ENCODE measurements at places on chromosomes 11 and 22.

GRCh38 chr22:33519974-33520903 lies 400.0 kb downstream of the LARGE1 start:
- DNase-seq = no peak

- DNase-seq = no peak
Observed at GRCh38 chr11:114196997-114197703, 99.0 kb upstream of the NNMT start.

DNA sequence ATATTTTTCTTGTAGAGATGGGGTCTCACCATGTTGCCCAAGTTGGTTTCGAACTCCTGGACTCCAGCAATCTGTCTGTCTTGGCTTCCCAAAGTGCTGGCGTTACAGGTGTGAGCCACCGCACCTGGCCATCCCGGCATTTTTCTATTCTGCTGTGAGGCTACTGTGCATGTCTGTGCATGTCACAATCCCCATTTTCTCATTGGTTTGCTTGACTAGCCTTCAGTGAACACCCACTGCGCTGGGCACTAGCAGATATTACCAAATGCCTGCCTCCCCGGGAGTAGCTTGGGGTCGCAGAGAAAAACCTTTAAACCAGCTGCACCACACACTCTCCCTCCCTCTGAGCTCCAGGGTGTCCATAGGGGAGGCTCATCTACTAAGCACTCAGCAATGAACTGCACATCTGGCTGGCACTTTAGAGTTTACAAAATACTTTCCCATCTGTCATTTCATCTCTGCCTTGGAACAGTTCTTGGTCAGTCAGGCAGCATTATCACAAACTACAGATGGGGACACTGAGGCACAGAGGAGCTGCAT lies 4.9 kb downstream of the CSNK1E start:
- DNase-seq = no peak

- DNase-seq = no peak
Observed at GRCh38 chr22:43969989-43970755, 14.9 kb downstream of the SAMM50 start.

- DNase-seq = no peak
Observed at GRCh38 chr22:43901976-43902643, 10.3 kb upstream of the PNPLA5 start.

- DNase-seq = no peak
Observed at GRCh38 chr11:70319396-70320076, 49.0 kb downstream of the PPFIA1 start.

DNA sequence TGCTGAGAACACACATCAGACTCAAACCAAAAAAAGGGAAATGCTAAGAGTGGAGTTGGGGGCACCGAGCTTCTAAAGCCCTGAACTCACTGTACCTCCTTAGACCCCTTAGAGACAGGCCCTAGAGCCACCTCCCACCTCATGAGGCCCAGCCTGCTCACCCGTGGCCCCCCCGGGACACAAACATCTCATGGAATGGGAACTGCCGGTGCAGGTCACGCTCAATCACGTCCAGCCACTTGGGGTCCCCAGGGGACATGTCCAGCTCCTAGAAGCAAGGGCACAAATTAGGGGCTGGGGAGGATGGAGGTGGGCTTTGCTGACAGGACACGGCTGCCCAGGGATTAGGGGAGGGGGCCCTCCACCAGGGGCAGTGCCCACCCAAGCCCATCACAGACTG lies 6.3 kb upstream of the CASTOR1 start:
- no peak for DNase-seq

GRCh38 chr22:20221421-20222340 lies 46.4 kb downstream of the RTN4R start:
- DNase-seq = no peak

GRCh38 chr11:74338963-74339362 lies 27.5 kb upstream of the P4HA3 start:
- no peak for DNase-seq

- peak; percentile 19 for DNase-seq
Observed at GRCh38 chr11:2309251-2310072, 7.6 kb downstream of the TSPAN32 start.

GRCh38 chr22:38141217-38141973 lies 30.9 kb upstream of the BAIAP2L2 start:
- DNase-seq = no peak

GRCh38 chr22:19714312-19715187 lies at the start of gene SEPTIN5:
SEPTIN5 (plus strand) TSS chr22:19714503; CDS start chr22:19714589, 86 bp downstream.
- peak; percentile 26 for DNase-seq

DNA sequence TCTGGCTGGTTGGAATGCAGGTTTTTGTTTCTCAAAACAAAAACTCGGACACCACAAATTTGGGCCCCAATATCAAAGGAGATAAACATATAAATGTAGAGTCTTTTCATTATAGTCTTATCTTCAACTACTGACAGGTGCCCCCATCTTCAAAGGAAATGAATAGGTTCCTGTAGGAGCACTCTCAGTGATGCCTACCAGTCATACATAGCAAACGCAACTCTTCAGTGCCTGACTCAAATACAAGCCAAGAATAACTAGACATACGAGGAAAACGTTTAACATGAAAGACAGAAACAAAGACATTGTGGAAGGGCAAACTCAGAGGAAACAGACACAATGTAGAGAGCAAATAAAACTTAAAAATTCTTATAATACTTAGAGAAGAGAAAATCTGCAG lies 13.9 kb downstream of the KDM4D start:
- DNase-seq = no peak

GRCh38 chr11:109707411-109707810 lies 285.4 kb downstream of the C11orf87 start:
- DNase-seq = no peak

- no peak for DNase-seq
Observed at GRCh38 chr11:69499918-69500284, 18.4 kb downstream of the LINC01488 start.

GRCh38 chr22:39489094-39490068 lies 12.7 kb upstream of the MIEF1 start:
- DNase-seq = no peak

DNA sequence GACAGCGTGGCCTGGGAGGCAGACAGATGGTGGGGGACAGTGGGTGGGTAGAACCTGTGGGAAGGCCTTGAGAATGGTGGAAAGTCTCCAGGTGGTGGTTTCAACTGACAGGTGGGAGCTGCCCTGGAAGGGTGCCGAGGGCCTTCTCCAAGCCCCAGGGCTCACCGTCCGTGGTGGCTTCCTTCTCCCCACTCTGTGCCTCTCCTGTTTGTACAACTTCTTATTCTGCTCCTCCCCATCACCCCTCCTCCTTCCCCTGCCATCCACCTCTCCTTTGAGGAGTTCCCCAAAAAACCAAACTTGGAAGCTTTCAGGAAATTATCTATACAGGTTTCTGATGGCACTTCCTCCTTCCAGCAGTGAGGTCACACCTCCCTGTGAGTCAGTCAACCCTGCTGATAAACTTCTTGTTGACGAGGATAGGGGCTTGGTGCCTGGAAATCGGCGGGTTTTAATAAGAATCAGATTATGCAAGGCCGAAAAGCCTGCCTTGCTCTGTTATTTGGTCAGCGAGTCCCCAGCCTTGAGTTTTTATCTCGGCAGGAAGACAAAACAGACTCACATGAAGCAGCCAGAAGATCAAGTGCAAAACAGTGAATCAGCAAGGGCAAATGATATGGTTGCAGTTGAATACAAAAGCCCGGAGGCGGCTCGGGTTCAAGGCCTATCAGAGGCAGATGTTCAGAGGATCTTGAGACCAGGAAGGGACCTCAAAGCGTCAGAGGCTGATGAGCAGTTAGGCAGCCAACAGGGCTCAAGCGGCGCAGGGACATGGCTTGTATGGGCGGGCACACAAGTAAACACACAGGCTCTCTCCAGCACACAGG lies 9.5 kb upstream of the ST3GAL4 start:
- DNase-seq = no peak

GRCh38 chr11:29679996-29680395 lies 336.8 kb downstream of the KCNA4 start:
- DNase-seq = no peak

DNA sequence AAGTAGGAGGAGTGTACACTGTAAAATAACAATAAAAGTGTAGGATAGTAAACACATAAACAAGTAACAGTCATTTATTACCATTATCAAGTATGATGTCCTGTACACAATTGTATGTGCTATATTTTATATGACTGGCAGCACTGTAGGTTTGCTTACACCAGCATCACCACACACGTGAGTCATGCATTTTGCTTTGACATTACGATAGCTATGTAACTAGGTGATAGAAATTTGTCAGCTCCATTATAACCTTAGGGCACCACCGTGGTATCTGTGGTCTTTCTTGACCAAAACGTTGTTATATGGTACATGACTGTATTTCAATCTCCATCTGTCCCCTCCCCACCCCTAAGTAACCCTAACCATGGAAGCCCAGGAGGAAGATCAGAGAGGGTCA lies 1.1 kb downstream of the DNAL4 start:
- DNase-seq = no peak

- no peak for DNase-seq
Observed at GRCh38 chr22:44661070-44661469, 40.9 kb upstream of the PRR5 start.

DNA sequence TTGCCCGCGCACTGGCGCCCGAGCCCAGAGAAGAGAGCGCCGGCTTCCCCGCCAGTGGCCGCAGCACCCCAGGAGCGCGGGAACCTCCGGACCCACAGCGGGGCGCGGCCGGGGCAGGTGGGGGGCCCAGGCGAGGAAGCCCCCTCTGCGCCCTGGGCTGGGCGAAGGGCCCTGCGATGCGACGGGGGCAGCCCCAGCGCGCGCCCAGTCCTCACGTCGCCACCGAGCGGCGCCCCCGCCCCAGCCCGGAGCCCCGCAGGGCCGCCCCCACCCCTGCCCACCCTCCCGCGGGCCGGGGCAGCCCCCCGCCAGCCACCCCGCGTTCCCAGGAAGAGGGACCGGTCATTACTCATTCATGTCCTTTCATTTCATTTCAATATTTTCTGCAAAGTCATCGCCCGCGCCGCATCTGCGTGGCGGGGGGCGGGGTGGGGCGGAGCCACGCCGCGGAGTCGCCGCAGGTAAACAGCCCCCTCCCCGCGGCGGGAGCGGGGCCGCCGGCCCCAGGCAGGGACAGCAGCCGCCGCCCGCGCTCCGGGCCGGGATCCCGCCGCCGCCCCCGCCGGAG lies 673 bp upstream of the PANX2 start:
- DNase-seq = peak; percentile 58

DNA sequence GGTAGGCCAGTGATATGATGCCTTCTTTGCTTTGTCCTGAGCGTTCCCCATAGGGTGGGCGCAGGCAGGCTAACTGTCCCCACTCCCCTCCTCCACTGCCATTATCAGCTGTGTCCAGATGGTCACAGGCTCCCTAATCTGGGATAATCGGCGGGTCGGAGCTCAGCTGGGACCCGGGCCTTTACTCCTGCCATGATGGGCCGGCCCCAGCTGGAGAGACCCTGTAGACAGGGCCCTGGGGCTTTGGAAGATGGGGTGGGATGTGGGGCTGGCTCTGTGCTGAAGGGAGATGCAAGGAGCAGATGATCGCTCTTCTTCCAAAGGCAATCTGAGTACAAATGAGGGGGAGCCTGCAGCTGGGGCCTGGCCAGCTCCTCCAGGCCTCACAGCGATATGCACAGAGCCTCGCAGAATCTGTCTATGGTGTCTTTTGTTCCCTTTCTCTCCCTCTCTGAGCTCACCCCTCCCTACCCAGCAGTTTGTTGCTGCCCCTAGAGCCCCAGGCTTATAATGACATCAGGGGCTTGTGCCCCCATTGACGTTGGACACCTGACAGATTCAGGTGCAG lies 11.9 kb downstream of the KLHL35 start:
- DNase-seq = no peak

DNA sequence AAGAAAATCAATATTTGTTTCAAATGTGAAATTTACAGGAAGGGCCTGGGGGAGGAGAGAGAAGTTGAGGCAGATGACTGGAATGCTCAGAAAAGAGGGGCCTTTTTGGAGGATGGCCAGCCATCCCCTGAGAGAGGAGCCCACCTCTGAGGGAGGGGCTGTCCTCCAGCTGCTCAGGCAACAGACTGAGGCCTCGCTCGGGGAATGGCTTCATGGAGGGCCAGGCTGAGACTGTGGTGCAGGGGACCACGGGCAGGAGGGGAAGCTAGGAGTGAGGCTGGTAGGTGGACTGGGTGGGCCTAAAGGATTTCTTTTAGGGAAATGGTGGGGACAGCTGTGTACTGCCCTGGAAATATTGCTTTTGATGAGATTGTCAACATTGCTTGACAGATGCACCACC lies 73.5 kb upstream of the CADM1 start:
- no peak for DNase-seq

DNA sequence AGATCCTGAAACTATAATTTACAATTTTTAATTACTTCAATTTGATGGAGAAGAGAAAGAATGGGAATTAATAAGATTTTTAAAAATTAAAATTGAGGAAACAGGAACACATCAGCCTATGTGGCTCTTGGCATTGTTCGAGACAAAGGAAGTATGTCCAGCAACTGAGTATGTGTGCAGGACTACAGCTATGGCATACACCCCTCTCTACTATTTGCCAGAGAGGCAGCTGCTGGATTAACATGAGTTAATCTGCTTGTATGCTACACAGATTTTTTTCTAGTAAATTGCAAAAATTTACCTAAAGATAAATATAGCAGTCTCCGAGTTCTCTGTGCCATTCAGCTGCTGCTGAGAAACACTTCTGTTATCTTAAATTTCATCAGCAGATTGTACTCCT lies 70.6 kb downstream of the PHF21A start:
- no peak for DNase-seq

DNA sequence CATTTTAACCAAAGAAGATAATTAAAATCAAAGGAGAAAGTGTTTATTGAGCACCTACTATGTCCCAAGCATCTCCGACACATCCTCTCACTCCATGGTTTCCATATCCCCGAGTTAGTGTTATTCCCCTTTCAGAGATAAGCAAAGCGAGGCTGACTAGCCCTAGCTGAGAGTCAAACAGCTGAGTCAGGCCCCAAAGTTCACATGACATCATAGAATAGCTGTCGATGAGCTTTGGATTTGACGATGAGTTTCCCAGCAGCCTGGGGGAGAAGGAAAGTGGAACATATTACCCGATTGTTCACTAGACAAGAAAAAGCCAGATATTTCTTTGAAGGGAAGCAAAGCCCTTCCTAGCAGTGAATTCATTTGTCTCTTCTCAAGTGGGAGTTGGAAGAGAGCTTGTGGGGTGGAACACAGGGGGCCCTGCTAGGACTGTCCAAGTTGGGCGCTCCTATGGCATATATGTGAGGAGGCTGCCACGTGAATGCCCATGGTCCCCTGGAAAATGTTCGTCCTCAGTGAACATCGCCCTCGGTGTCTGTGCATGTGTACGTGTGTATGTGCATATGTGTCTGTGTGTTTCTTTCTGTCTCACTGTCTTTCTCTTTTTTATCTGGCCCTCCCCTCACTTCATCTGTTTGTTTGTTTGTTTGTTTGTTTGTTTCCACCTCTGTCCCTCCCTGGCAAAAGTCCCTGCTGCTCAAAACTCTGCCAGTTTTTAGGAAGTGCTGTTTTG lies 493 bp upstream of the CYTH4 start:
- no peak for DNase-seq

GRCh38 chr11:10506008-10506370 lies 35.0 kb downstream of the RNF141 start:
- DNase-seq = no peak

- no peak for DNase-seq
Observed at GRCh38 chr11:31974366-31975136, 116.3 kb upstream of the RCN1 start.
